MCF 10A (cell line): ENCODE measurements at places on chromosomes 13 and 19.
A peak's percentile ranks its signal among the peaks of the same experiment; 100 is the strongest.

- DNase-seq, result no peak
Measured at GRCh38 chr19:19487950-19488874, 27.1 kb downstream of the TSSK6 start.

GRCh38 chr13:97849305-97849704 lies 104.2 kb upstream of the IPO5 start:
- DNase-seq, result peak; percentile 45

DNA sequence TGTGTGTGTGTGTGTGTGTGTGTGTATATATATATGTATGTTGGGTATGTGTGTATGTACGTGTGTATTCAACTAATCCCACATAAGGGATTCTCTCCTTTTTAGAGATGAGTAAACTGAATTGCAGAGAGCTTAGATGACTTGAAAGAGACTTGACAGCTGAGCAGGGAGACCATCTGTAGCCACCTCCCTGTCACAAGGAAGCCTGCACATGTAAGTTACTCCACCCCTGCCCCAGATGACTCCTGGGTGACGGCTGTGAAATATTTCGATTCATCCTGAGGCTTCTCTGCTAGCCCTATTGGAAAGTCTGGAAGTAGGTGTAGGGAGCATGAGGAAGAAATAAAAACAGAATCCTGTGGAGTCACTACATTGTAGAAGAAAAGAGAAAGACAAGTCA lies 480.4 kb downstream of the FOXO1 start:
- no peak for DNase-seq

DNA sequence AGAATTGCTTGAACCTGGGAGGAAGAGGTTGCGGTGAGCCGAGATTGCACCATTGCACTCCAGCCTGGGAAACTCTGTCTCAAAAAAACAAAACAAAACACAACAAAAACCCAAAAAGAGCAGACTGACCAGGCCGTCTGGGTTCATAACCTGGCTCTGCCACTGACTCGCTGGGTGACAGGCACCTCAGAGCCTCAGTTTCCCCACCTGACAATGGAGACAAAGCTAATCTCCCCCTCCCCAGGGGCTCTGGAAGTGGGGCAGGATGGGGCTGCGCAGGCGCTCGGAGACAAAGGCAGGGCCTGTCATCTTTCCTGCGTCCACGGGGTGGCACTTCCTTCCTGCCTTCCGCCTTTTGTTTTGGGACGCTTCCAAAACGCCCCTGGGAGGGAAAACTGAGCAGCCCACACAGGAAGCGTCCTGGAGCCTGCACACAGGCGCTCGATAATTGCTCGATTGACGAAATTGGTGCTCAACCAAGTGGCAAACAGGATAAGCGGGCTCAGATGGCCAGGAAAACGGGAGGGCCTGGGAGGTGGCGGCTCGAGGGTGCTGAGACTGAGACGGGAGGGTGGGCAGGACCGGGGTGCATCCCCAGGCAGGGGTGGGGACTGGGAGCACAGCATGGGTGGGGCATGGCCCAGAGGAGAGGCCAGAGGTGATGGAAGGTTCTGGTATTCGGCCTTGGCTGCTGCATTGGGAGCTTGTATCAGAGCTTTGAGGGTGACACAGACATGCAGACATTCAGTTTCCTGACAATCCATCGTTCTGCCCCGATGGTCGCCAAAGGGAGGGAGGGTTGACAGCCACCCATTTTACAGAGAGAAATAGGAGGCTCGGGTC lies 17.8 kb downstream of the SPC24 start:
- DNase-seq, result peak; percentile 95

- no peak for DNase-seq
Measured at GRCh38 chr13:29937841-29938240, 87.4 kb upstream of the UBL3 start.

DNA sequence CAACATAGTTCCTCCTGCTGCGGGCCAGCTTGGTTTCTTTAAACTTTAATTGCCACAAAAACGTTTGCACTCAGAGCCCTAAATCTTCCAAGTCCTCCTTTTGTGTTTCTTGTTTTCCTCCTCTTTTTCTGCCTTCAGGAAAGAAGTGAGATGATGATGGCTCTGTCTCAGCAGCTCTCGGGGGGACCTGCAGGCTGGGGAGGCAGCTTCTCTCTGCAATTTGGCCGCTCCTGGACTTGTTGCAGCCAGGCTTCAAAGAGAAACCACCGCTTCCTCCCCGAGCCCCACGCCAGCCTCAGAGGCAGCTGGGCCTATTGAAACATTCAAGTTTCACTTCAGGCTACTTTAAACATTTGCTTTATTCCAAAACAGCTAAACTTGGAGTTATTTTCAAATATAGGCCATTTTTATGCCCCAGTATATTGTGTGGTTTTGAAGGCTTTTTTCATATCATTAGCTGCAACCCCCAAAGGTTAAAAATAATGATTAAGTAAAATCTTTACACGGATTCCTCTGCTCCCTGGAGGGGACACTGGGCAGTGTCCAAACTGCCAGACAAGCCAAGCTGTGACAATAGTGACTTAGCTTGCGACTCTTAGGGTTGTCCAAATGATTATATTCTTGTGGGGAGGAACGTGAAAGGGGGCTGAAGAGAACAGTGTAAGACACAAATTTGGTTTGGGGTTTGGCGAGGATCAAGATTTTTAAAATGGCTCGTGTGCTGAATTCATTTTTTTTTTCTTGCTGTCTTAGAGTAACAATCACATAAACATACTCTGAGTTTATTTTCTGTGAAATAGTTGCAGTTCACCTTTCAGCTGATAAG lies 330.8 kb downstream of the DLEU7 start:
- DNase-seq, result no peak

- DNase-seq, result no peak
Measured at GRCh38 chr19:39828654-39829032, 5.3 kb downstream of the DYRK1B start.

GRCh38 chr13:102917019-102917418 lies 71.2 kb downstream of the ERCC5 start:
- no peak for DNase-seq

- DNase-seq, result no peak
Measured at GRCh38 chr13:73321043-73321442, 262.2 kb downstream of the KLF5 start.

- DNase-seq, result no peak
Measured at GRCh38 chr13:67095621-67096020, 134.5 kb downstream of the PCDH9 start.

GRCh38 chr19:38028913-38029510 lies 122.0 kb downstream of the SIPA1L3 start:
- no peak for DNase-seq
